ENCODE measurements at places on chromosomes 6 and 20. TPM values are rescaled to one million over a fixed set of nuclear protein-coding genes. Genes with fewer than 3 reads are reported as not detected.
A peak's percentile ranks its signal among the peaks of the same experiment; 100 is the strongest.

- no peak for DNase-seq
These were observed 415.0 kb downstream of the PHF3 start for GRCh38 chr6:64050590-64050989.

- no peak for DNase-seq
These were observed 66.5 kb downstream of the DTNBP1 start for GRCh38 chr6:15596186-15596896.

DNA sequence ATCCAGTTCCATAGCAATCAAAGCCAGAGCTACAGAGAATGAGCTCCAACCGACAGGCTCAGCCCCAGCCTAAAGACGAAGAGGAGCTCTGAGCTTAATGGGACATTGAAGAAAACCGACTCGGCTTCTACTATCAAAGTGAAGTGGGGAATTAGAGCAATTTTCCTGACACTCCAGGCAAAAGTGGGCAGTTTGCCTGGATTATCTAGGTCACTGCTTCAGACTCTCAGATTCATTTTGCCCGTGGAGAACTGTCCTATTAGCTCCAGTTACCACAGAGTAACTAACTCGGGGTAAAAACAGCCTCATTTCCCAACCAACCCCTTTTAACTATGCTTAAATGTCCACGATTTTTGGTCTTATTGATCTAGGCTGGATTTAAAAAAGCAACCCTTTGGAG, 592.1 kb upstream of the NRSN1 start:
- DNase-seq = no peak

GRCh38 chr6:98574984-98575383, 259.4 kb upstream of the POU3F2 start:
- DNase-seq = no peak

- no peak for DNase-seq
These were observed 4.2 kb upstream of the CALHM6 start for GRCh38 chr6:116456927-116457326.

- no peak for DNase-seq
These were observed 590.6 kb downstream of the QKI start for GRCh38 chr6:164005004-164005711.

GRCh38 chr6:112281821-112282615, 27.7 kb upstream of the LAMA4 start:
- no peak for DNase-seq

- DNase-seq = no peak
These were observed 320.3 kb upstream of the DEFB112 start for GRCh38 chr6:50369996-50370395.

DNA sequence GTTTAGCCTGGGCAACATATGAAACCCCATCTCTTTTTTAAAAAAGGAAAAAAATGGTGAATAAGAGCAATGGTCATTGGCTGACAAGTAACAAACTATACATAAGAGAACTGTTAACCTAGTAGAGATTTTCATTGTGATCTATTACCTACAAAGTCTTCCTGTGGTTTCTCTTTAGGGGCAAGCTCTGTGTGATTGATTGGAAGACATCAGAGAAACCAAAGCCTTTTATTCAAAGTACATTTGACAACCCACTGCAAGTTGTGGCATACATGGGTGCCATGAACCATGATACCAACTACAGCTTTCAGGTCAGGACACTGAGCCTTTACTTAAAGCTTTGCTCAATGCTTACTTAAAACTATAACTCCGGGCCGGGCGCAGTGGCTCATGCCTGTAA, 19.2 kb downstream of the MGME1 start:
- no peak for DNase-seq

GRCh38 chr6:139156551-139156950, 21.7 kb downstream of the HECA start:
- no peak for DNase-seq

DNA sequence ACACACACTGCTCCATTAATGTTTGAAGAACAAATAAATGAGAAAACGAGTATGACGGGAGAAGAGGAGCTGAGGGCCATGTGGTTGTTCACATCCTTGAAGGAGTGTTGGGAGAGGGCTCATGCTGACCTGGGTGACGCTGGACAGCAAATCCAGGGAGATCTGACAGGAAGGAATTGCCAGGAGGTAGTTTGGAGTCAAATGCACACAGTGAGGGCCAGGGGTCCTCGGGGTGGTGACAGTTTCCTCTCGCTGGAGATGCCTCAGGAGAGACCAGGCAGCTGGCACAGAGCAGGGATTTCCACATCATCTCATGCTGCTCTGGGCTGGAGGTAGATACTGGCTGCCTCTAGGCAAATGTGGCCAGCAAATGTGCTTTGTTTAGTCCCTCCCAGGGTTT, 2.0 kb upstream of the TMEM181 start:
- no peak for DNase-seq

DNA sequence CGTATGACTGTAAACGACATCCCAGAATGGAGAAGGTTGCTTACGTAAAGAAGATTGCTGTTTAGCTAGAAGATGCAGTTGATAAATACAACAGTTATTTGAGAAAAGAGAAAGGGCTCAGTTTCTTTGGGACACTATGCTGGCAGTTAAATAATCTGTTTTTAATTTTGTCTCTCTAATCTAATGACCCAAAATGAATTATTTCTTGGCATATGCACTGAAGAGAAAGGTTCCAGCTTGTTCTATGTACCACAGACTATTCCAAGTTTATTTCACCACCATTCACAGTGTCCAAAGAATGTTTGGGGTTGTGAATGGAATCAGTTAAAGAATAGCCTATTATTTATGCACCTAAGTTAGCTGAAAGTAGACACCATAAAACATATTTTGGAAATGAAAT, 449.9 kb downstream of the RNF144B start:
- no peak for DNase-seq

DNA sequence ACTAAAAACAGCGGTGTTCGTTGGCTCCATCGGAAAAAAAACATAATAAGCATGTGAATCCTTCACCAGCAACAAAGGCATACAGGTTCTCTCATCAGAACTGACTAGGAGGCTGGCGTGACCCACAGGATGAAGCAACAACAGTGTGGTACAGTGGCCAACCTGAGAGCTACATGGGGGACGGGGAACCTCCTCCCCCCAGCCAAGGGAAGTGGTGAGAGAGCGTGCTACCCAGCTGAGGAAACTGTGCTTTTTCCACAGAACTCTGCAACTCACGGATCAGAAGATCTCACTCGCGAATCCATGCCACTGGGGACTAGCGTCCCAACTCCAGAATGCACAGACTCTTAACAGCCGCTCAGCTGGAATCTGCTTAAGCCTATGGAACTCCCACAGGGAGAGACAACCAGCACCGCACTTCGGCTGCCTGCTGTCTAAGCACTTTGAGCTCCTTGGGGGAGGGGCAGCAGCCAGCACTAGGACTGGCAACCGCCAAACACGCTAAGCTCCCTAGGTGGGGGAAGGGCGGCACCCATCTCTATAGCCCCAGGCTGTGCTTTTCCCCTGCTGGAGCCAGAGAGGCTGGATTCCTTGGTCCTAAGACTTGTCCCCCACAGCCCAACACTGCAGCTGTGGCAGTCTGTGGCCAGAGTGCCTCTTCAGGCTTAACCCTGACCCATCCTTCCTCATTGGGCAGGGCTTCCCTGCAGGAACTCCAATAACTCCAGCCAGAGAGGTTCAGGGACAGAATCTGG, 538.3 kb upstream of the BTBD3 start:
- peak; percentile 20 for DNase-seq

DNA sequence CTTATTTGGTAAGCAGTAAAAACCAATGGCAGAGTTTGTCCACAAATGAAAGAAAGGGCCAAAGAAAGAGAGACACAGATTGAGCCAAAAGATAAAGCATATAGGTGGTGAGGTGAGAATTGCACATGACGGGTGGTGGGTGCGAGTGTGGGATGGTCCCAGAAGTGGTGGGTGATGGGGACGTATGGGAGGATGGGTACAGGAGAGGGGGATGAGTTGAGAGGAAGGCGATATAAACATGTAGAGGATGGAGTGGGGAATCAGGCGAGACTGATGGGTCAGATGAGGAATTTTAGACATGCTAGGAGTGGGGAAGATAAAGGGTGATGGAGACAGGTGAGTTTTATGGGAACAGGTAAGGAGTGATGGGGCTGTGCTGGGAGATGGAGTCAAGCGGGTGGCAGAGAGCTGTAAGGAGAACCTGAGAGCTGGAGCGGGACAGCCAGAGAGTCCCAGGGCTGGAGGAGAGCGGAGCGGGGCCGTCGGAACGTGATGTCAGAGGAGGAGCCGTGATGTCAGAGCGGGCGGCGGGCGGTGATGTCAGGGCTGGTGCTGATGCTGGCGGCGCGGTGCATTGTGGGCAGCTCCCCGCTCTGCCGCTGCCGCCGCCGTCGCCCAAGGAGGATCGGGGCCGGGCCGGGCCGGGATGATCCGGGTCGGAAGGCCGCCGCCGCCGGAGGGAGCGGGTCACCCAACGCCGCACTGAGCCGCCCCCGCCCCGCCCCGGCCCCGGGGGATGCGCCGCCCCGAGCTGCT, at the start of gene TTBK1:
Gene TTBK1 (plus strand): TSS at position 574 of the 756 bp plus-strand sequence. CDS start 3,180 bp downstream, outside the sequence.
- DNase-seq = no peak

DNA sequence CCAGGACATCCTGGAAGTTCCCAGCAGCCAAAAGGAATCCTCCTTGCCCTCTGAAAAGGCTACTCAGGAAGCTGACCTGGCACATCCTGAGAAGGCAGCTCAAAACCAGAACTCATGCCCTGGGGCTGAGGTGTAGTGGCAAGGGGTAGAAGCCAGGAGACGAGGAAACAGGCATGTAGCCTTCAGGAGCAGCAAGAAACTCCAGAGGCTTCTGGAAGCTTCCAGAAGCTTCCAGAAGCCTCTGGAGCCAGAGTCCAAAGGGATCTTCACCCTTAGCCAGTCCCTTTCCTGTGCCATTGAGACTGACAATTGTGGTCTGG, 43.9 kb downstream of the BMP7 start:
- DNase-seq = no peak

GRCh38 chr6:36550473-36551000, 3.3 kb upstream of the STK38 start:
- no peak for DNase-seq

GRCh38 chr6:163543321-163543720, 128.8 kb downstream of the QKI start:
- no peak for DNase-seq

DNA sequence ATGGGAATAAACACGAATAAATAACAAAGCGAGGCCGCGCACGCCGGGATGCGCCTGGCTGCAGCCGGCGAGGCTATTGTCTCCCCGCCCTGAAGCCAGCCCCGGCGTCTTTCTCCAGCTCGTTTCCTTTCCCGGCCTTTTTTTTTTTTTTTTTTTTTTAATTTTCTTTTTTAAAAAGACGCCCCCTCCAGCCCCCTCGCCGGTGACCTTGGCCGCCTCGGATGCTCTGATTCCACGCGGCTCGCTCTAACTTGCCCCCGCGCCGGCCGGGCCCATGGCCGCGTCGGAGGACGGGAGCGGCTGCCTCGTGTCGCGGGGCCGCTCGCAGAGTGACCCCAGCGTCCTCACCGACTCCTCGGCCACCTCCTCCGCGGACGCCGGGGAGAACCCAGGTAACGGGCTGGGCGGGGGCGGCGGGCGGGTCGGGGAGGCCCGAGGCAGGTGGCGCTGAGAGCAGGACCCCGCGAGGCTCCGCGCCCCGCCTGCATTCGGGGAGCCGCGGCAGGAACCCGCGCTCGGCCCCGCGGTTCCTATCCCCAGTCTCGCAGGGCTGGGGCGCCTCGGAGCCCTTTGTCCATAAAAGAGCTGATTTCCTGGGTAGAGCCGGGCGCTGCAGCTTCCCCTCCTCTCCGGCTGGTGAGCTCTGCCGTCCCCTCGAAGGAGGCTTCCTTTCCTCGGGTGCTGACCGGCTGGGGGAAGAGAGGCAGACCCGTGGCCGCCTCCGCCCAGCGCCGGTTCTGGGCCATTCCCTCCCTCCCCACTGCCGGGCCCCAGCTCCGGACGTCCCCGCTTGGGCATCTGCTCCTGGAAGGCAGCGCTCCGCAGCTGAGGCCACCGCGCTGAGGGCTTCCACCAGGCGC, 631 bp downstream of the PHACTR3 start:
- DNase-seq = peak; percentile 50

GRCh38 chr6:85136310-85136709, 313.6 kb upstream of the NT5E start:
- no peak for DNase-seq

The PSORS1C1 gene
- total RNA-seq = not detected

The ELOVL2 gene
- total RNA-seq = 6.0 TPM

The SEL1L2 gene
- total RNA-seq = not detected

The FNDC1 gene
- 0.07 TPM for total RNA-seq

The SLC22A16 gene
- total RNA-seq = not detected

The SERPINB1 gene
- 57.4 TPM for total RNA-seq

The COL20A1 gene
- 0.47 TPM for total RNA-seq

The CPXM1 gene
- 130 TPM for total RNA-seq

The SYNCRIP gene
- total RNA-seq = 136 TPM

The MTCH1 gene
- 145 TPM for total RNA-seq

The CCN6 gene
- not detected for total RNA-seq

Measured in progenitor cell of endocrine pancreas (in vitro differentiated cells).